ENCODE measurements at places on chromosomes 2 and 18.
A peak's percentile ranks its signal among the peaks of the same experiment; 100 is the strongest.

DNA sequence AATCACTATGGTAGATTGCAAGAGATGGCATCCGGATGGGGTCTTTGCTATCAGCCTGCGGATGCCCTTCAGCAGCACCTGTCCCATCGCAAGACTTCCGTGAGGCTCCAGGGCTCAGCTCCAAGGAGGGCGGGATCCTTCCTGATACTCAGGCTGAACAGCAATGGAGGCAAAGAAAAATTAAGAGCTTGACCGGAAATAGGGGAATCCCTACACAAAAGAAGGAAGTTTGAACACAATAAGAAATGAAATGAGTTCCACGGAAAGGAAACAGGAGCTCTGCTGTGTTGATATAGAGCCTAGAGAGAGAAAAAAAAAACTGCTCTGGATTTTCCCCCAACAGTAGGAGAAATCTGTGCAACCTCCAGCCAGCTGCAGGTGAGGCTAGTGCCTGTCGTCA is 91.9 kb downstream of the ARL4C start:
- DNase-seq: no peak

DNA sequence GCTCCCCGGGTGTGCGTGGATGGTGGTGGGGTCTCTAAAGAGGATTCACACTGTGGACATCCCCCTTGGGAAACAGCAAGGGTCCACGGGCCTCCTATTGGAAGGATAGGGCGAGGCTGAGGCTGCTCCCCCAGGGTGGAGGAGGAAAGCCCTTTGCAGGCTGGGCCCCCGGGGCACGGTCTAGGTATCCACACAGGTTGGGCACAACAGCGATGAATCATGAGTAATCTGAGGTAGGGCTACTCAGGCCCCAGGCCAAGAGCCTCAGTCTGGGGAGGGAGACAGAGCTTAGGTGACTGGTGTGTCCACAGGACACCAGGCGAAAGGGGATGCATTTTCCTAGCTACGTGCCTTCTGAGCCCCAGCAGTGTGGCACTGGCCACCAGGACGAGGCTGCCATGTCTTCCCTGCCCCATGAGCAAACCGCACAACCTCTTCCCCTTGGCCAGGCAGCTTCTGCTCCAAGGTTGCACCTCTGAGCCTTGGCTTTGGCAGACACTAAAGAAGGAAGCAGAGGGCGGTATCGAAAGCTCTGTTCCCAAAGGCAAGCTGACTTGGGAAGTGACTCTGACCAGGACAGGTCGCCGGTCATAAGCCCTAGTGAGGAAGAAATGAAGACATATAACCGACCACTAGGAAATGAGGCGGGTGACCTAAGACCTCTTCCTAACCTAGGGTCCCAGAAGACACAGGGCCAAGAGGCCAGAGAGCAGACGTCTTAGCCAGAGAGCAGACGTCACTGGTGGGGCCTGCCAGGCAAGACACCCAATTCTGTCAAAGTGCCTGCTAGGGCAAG is 14.6 kb upstream of the SEMA4C start:
- DNase-seq: no peak

DNA sequence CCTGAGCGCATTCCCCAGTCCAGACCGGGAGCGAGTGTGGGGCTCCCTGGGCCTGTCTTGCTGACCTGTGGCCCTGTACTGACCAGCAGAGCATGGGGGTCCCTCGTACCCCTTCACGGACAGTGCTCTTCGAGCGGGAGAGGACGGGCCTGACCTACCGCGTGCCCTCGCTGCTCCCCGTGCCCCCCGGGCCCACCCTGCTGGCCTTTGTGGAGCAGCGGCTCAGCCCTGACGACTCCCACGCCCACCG is 5.3 kb downstream of the NEU4 start:
- no peak for DNase-seq

DNA sequence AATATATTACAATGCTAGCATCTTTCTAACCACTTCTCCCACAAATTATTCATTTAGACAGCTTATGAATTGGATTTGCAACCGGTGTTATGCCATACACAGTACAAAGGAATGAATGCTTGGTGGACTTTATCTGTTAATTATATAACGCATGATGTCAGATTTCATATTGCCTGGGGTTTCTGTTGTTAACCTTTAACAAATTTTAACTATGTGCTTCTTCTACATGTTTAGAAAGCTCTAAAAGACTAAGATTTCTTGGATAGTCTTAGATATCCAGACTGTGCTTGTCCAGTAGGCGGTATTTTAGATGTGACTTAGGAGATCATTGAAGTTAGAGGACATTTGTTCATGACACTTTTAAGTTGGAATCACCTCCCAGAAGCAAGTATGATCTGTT is 976.3 kb downstream of the TMEM182 start:
- DNase-seq: no peak

GRCh38 chr2:88683160-88684021 is 8.1 kb upstream of the RPIA start:
- no peak for DNase-seq

GRCh38 chr18:525036-525797 is 24.7 kb upstream of the COLEC12 start:
- DNase-seq: no peak

- no peak for DNase-seq
Measured at GRCh38 chr18:38077229-38077628, 511.6 kb upstream of the CELF4 start.

DNA sequence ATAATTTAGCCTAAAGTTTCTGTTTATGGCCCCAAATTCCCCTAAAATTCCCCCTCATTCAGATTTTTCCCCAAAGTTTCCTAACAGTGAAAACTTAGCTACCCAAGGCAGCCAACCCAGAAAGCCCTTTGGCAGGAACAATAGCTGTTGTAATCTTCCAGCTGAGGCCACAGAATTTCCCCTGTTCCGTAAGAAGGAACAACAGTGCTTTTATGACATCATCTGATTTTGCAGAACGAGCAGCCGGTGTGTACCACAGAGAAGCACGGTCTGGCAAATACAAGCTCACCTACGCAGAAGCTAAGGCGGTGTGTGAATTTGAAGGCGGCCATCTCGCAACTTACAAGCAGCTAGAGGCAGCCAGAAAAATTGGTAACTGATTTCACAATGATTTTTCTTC is 6.3 kb downstream of the TNFAIP6 start:
- DNase-seq: no peak

DNA sequence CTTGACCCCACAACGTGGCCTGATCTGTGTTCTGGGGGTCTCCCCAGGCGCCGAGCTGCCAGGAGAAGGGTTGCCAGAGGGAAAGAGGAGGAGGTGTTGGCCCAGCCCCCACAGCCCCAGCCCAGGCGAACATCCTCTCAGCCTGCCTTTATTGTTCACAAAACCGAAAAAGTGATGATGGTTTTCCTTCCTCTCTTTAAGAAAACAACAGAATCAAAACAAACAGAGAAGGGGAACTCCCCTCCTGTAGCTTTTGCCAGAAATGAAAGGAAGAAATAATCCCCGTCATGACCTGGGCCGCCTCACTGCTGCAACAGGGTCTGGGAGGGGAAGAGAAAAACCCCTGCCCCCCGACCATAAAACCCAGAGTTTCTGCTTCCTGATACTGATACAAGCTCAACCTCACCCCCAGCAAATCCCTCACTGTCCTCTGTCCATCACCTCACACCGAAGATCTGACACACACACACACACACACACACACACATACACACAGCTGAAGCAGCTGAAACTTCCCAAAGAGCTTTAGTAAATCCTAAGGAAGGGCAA is 52.0 kb downstream of the ZFP36L2 start:
- peak; percentile 35 for DNase-seq

DNA sequence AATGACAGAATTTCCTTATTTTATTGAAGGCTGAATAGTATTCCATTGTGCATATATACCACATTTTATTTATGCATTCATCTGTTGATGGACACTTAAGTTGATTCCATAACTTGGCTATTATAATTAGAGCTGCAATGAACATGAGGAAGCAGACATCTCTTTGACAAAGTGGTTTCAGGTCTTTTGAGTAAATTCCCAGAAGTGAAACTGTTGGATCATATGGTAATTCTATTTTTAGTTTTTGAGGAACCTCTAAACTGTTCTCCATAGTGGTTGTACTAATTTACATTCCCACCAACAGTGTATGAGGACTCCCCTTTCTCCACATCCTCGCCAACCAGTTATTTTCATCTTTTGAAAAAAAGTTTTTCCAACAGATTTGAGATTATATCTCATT is 77.5 kb downstream of the TMEM200C start:
- DNase-seq: no peak

DNA sequence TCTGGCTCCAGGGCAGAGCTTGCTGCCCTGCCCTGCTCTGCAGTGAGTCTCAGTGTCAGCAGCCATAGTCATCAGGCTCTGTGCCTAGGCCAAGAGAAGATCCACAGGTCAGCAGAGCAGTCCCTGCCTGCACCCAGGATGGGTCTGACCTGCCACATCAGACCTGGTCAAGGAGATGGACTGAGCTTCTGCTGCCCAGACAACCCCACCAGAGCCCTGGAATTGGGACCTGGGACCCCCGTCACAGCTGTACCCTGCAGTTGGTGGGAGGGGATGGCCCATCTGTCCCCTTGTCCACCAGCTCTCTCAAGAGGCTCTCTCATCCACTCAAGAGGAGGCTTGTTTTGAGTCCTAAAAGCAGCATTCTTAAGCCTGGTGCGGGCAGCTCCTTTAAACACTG is 142.6 kb downstream of the TFCP2L1 start:
- no peak for DNase-seq

DNA sequence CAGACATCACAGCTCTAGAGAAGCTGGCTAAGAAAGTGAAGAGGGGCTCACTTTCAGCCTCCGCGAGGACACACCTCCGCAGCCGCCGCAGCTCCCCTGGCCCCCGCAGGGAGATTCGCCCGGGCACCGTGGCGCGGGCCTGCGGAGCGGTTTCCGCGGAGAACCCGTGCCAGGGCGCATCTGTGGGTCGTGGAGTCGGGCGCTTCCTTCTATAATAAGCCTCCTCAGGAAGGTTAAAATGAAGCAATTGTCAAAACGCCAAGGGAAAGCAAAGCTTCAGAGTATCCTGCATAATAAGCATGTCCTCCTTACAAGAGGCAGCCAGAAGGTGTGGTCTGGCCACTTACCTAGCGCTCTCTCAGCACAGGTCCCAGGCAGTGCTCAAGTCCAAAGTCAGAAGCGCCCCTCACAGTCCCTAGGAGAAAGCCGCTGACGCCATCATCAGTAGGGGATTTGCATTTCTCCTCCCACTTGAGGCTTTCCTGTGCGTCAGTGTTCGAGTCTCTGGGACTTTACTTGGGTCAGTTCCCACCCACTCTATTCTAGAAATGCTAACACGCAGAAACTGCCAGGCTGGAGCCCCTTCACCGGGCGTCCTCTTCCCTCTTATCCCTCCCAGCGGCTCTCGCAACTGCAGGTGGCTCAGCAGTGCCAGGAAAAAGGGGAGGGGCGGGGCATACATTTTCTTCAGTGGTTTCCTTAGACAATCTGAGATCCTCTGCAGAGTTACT is at the start of gene STAT4:
STAT4 (minus strand) TSS at position 395 of the 731 bp plus-strand sequence. CDS start 2,791 bp downstream, outside the sequence.
- peak; percentile 62 for DNase-seq

DNA sequence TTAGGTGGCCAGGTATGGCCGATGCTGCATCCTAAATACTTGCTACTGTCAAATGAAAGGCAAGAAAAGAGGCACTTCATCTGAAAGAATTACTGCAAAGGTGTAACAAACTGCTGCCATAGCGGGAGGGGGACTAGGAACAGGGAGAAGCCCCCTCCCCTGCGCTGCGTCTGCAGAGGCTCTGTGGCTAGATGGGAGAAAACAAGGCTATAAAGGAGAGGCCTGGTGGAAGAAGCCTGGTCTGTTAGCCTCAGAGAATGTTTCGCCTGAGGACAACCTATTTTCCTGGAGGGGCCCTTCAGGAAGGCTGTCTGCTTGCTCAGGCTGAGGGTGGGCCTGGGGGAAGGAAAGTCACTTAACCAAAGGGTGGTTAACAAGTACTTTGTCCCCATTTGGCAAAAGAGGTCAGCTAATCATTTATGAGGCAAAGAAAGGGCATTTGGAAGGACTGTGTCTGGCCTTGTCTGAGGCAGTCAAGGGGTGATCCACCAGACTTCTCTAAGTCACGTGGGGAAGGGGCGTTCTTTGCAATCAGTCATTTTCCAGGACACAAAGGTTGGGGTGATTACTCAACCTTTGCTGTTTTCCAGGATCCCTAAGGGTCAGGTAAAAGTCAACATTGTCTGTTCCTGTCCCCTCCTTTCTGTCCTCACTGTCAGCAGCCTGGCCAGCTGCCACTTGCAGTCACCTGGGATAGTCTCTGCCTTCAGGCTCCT is 103.0 kb upstream of the TMEM200C start:
- no peak for DNase-seq

GRCh38 chr18:44758861-44759631 is 78.4 kb downstream of the SETBP1 start:
- DNase-seq: peak; percentile 30

- DNase-seq: no peak
Measured at GRCh38 chr2:241413929-241414580, 58.0 kb downstream of the FARP2 start.

- no peak for DNase-seq
Measured at GRCh38 chr2:85873679-85874078, 15.1 kb downstream of the ST3GAL5 start.

DNA sequence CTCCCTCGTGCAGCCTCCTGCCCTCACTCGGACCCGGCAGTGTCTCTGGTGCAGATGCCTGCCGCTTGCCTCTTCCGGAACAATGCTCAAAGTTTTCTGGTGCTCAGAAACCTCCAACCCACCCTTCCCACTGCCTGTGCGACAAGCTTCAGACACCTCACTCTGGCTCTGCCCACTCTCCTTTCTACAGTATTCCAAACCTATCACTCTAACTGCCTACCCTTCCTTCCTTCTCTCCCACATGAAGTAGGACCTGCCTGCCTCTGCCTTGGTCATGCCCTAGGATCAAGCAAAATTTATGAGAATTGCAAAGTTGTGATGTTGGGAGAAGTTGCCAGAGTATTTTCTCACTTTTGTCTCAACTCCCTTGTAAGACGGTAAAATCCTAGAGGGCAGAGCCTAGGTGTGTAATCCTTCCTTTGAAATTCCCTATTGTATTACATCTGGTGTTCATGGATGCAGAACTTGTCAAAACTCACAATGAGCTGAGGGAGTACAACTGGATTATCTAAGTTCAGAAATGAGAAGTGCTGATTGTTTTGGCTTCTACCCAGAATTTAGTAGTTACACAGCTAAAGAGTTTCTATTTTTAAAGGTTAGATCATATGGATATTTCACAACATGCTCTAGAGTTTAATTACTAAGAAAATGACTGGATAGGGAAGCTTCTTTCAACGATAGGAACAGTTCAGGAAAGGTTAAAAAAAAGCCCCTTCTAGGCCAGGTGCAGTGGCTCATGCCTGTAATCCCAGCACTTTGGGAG is 7.2 kb downstream of the NPC1 start:
- no peak for DNase-seq

- no peak for DNase-seq
Measured at GRCh38 chr2:138071720-138072719, 107.7 kb downstream of the HNMT start.

DNA sequence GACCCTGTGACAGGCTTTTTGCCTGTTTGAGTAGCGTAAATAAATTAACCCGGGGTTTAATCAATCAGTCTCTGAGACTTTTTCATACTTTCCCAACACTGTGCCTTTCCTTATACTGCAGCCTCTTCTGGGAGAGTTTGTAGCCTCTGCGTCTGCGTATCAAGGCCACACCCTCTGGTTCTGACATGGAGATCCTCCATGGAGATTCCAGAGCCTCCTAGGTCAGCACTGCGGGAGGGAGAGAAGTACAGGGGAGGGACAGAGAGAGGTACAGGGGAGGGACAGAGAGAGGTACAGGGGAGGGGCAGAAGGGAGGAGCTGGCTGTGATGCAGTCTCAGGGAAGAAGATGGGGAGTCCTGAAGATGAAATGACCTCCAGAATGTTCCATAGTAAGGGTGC is 166.0 kb downstream of the ARL4C start:
- no peak for DNase-seq

Data from stimulated activated CD8-positive, alpha-beta memory T cell treated with anti-CD3 and anti-CD28 coated beads, Interleukin-7, amount 100 ng/mL, for 24 hours (primary cell).